Upper lobe of right lung (tissue), 1 donor: ENCODE measurements at places on chromosomes 2 and 18.

- no peaks in the 10 kb centered on the region for H3K27me3 ChIP-seq
- H3K27ac ChIP-seq = no peak overlapping the region
- H3K4me1 ChIP-seq = peaks cover 39% of the 10 kb centered on the region
- H3K36me3 ChIP-seq = no peaks in the 10 kb centered on the region
- DNase-seq = no peak
- H3K4me3 ChIP-seq = no peak overlapping the region
These were observed 56.4 kb downstream of the MAP4K4 start for GRCh38 chr2:101753720-101754490.

- H3K27me3 ChIP-seq = no peaks in the 10 kb centered on the region
- H3K4me3 ChIP-seq = no peak overlapping the region
- no peaks in the 10 kb centered on the region for H3K36me3 ChIP-seq
- no peak overlapping the region for H3K27ac ChIP-seq
These were observed 18.1 kb downstream of the VIL1 start for GRCh38 chr2:218436992-218437391.

DNA sequence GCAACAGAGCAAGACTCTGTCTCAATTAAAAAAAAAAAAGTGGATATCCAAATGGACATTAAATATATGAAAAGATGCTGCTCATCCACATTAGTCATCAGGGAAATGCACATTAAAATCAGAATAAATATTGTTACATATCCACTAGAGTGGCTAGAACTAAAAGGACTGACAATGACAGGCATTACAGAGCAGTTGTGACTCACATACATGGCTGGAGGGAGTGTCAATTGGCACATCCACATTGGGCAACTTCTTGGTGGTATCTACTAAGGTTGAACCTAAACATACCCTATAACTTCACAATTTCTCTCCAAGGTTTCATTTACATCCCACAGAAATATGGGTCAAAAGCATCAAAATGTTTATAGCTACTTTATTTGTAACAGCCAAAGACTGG is 14.0 kb upstream of the DNER start:
- no peaks in the 10 kb centered on the region for H3K4me1 ChIP-seq
- no peak for DNase-seq
- no peak overlapping the region for H3K27ac ChIP-seq
- no peaks in the 10 kb centered on the region for H3K36me3 ChIP-seq
- H3K27me3 ChIP-seq = no peaks in the 10 kb centered on the region

- DNase-seq = no peak
- no peak overlapping the region for H3K4me3 ChIP-seq
- no peak overlapping the region for H3K27ac ChIP-seq
- no peaks in the 10 kb centered on the region for H3K36me3 ChIP-seq
- no peaks in the 10 kb centered on the region for H3K27me3 ChIP-seq
These were observed 324.9 kb upstream of the SLC14A2 start for GRCh38 chr18:45290364-45290763.
